ENCODE measurements at places on chromosomes 4 and X.

- no peak for DNase-seq
These were observed 127.1 kb downstream of the CFAP299 start for GRCh38 chr4:80462621-80463091.

- DNase-seq, result no peak
These were observed 364.8 kb downstream of the PDGFC start for GRCh38 chr4:156606554-156607477.

DNA sequence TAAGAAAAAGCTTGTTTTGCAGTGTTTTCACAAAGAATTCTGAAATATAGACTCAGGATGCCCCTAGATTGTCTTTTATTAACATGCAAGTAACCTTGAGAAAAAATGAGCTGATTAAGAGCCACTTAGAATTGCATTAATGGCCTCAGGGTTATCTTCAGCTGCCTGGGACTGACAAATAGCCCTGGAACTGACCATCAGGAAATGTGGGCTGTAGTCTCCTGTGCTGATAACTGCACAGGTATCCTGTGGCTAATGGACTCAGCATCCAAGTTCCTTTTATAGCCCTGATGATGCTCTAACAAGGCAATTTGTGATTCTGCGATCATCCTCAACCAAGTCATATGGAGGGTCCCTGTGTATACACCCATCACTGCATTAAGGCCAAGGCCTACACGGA lies 17.0 kb downstream of the CA5B start:
- no peak for DNase-seq

GRCh38 chrX:17546356-17546755 lies 171.4 kb downstream of the NHS start:
- no peak for DNase-seq

GRCh38 chr4:117063961-117064696 lies 21.2 kb downstream of the TRAM1L1 start:
- DNase-seq, result no peak

DNA sequence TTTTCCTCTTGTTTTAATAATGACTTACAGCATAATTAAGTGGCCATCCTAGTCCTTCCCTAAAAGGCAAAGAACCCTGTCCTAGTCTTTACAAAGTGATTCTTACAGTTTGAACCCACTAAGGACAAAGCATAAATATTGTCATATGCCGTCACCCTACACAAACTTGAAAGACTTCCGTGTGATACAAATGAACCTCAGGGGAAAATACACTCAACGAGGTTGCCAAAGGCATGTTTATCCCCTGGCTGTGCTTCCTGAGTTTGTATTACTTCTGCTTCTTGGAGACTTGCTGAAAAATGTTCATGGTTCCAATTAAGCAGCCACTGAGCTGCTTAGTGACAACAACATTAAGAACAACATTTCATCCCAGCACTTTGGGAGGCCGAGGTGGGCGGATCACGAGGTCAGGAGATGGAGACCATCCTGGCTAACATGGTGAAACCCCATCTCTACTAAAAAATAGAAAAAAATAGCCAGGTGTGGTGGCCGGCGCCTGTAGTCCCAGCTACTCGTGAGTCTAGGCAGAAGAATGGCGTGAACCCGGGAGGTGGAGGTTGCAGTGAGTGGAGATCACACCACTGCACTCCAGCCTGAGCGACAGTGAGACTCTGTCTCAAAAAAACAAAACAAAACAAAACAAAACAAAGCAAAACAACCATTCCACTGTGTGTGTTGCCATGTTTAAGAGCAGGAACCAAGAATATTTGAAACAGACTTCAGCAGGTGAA lies 16.2 kb downstream of the RASSF6 start:
- DNase-seq, result no peak

DNA sequence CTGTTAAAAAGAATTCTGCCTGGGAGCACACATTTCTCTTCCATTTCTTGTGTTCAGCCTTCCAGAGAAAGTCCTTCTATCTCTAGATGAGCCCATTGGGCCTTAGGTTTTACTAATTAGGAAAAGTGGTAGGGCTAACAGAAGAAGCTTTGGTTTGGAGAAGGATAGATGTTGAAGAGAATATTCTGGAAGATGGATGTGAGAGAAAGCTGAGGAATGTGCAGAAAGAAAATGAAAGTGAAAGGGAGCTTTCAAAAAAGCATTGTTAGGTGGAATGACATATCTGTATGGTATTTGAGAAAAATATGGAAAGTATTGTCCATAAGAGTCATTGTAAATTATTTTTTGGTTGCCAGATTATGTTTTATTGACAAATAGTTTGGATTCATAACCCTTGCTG lies 474.8 kb upstream of the SLIT2 start:
- no peak for DNase-seq

DNA sequence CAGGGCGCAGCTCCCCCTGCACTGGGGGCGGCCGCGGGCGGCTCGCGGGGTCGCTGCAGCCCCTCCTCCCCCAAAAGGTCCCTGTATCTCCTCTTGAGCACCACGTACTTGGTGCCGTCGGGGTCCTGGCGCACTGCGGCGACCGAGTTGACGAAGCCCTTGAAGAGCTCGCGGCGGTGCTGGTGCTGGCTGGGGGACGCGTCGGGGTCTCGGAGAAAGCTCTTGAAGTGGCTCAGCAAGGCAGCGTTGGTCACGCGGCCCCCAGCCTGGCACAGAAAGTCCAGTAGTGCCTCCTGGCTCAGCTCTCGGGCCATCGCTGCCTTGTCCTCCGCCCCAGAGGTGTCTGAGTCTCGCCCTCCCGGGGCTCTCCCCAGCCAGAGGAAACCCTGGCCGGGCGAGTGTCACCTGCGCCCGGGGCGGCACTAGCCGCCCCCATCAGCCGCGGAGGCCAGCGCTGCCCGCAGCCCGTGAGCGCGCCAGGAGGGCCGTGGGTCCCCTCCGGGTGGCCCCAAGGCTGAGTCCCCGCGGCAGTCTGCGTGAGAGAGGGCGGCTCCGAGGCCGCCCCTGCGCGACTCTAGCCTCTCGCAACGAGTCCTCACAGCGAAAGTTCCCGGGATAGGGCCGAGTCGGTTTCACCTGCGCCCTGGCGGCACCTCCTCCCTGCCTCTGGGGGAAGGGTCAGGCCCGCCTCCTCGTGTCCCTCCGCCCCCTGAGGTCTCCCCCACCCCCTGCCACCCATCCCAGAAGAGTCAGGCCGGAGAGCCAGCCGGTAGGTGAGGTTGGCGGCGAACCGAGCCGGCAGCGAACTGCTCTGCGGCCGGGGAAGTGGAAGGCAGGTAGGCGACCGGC lies at the start of gene SOWAHB:
SOWAHB (minus strand) TSS at position 609 of the 849 bp plus-strand sequence; CDS start at position 314, 295 bp downstream.
- no peak for DNase-seq

DNA sequence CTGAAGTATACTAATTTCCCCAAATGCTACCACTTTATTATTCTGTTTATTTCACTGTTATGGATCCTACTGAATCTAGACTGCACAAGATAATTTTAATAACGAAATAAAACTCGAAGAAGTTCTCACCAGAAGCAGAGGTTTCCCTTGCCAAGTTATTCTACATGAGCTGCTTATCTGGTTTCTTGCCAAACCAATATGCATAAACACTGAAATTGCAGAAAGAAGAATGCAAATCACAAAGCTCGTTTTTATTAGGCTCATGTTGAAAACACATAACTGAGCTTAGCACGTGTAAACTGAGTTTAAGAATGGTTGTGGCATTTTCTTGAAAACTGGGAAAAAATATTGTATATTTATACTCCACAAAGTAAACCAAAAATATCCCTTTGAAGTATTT lies 35.9 kb downstream of the GRID2 start:
- DNase-seq, result no peak

- no peak for DNase-seq
These were observed 16.2 kb upstream of the FHL1 start for GRCh38 chrX:136130931-136131833.

DNA sequence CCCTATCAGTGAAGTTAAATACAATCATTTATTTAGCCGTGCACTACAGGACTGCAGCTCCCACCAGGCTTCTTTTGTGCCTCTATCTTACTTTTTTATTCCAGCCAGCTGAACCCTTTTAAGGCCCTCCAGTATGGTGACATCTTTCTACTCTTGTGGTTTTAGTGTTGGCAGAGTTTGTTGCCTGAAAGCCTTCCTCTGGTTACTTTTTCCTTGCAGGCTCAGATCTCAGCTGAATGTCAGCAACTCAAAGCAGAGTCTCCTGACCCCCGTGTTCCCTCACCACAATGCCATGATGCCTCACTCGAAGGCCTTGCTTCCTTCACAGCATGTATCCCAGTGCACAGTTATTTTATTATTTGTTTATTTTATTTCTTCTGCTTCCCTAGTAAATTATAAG lies 818.9 kb upstream of the LCORL start:
- DNase-seq, result no peak

GRCh38 chr4:141391771-141392170 lies 171.1 kb downstream of the ZNF330 start:
- DNase-seq, result no peak

GRCh38 chr4:125838924-125839323 lies 524.2 kb downstream of the FAT4 start:
- no peak for DNase-seq

DNA sequence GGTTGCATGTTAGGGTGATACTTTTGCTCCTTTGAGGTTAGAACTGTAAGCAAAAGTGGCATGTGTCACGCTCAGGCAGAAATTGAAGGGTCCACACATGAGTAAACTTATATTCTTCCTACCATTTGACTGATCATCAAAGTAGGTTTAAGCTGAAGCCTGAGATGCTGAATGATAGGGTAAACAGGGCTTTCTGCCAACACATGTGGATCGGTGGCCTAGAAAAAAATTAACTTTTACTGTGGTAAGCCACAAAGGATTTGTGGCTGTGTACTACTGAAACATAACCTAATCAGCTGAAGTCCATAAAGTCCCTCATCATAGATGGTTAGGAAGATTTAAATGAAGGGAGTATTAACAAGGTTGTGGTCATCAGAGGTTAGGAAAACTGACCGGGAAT lies 1070.1 kb downstream of the STPG2 start:
- DNase-seq, result no peak

DNA sequence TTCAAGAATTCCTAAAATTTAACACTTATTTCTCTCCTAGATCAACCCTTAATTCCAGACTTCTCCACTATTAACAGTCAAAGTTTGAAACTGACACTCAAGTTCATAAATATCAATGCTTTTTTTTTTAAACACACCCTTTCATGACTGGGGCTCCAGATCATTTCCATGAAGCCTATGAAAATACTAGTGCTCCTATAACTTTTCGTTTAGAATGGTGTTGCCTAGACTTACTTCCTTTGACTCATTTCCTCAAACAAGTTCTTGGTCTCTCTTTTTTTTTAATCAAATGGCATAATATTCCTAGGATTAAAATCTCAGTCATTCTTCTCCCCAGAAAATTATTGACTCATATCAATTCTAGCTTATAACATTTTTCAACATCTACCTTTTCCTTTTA lies 13.1 kb downstream of the ZMAT1 start:
- DNase-seq, result no peak

GRCh38 chrX:66043584-66043983 lies 3.7 kb upstream of the VSIG4 start:
- DNase-seq, result no peak

DNA sequence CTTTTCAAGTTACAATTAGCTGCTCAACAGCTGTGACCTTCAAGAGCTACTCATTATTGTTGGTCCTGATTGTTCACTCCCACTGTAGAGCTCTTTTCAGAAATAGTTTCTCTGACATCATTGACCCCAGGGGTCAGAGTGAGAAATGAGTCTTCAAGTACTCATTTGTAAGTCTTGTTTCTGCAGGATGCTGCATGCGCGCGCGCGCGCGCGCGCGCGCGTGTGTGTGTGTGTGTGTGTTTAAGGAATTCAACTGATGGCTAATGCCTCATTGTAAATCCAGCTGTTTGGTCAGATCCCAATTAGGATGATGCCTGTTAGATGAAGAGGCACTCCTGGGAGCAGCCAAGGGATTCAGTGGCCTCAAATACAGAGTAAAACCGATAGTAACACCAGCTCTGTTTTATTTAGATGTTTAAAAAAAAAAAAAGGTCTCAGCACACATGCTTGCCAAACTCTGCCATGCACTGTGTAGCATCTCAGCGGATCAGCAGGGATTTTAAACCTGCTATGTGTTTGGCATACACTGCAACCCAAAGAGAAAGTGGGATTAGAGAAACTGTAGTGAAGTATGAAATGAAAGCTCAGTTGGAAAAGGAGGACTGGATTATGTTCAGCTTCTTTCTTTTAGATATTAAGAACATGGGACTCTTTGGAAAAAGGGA lies 332.3 kb downstream of the ADGRL3 start:
- no peak for DNase-seq

- no peak for DNase-seq
These were observed 99.9 kb upstream of the RAPGEF2 start for GRCh38 chr4:159002950-159003349.

DNA sequence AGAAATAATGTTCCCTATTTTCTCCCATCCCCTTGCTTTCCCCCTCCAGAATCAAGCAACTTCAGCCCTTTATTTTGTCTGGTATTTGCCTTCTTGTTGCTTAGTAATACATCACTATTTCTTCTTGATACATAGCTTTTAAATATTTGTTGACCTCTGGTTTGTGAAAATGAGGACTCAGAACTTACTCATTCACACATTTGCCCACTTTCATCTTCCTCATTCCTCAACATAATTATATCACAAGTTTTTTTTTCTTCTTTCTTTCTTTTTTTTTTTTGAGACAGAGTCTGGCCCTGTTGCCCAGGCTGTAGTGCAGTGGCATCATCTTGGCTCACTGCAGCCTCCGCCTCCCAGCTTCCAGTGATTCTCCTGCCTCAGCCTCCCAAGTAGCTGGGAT lies 28.9 kb upstream of the NDUFC1 start:
- DNase-seq, result no peak

GRCh38 chr4:77147079-77147782 lies 9.8 kb upstream of the CCNG2 start:
- DNase-seq, result no peak

DNA sequence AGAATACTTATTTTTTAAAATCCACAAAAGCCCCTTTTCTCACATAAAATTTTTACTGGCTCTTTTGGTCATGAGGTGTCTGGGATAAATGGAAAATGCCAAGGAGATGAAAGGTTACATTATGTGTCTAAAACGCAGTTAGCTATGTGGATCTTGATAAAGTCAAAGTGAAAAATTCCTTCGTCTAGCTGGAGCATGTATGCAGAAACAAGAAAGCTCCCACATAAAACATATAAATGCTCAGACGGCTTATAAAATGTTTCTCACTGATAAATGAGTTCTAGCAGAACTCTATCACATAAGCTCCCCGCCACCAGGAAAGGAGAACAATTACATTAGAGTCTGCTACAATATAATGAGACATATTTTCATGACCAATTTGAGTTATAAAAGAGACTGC lies 83.8 kb downstream of the TBC1D9 start:
- no peak for DNase-seq

- peak; percentile 87 for DNase-seq
These were observed at the start of gene RBPJ for GRCh38 chr4:26320538-26321372. Gene RBPJ, plus strand, starts transcription at chr4:26321014. Its CDS starts 15 bp downstream, at chr4:26321029.

- peak; percentile 44 for DNase-seq
These were observed 443.2 kb upstream of the FGF16 start for GRCh38 chrX:77003956-77004355.

- no peak for DNase-seq
These were observed 15.6 kb upstream of the NAT8L start for GRCh38 chr4:2043396-2044118.

Data from stimulated activated CD4-positive, alpha-beta T cell treated with anti-CD3 and anti-CD28 coated beads, TNF-alpha, amount 100 ng/mL, for 48 hours (primary cell).